GM12892 (cell line): ENCODE measurements at places on chromosomes 13 and 19.

- DNase-seq = peak; percentile 5
Observed at GRCh38 chr13:50713523-50714248, 129.8 kb downstream of the DLEU7 start.

DNA sequence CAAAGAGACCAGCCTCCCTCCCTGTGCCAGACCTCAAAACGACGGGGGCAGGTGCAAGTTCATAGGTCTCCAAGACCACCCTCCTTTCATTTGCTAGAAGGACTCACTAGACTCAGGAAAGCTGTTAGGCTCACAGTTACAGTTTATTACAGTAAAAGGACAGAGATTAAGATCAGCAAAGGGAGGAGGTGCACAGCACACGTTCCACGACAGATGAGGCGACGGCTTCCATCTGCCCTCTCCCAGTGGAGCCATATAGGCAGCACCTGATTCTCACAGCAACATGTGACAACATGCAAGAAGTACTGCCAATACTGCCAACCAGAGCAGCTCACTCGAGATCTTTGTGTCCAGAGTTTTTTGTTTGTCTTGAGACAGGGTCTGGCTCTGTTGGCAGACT is 9.4 kb upstream of the CEACAM19 start:
- no peak for DNase-seq

- DNase-seq = peak; percentile 22
Observed at GRCh38 chr19:28878862-28879566, 333.9 kb downstream of the UQCRFS1 start.

DNA sequence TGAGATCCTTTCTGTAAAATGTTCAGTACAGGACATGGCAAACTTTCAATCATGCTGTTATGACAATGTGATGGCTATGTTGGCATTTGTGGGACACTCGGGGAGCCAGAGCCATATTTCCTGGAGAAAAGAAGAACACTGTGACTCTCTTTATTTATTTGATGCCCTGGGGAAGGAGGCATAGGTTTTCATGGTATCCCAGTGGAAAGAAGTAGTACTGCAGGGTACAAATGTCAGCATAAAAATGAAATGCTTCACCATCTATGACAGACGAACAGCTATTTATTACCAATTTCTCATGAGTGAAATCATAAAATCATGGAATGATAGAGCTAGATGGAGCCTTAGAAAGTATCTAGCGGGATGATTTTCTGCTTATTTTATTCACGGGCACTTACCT is 217.1 kb downstream of the COL4A1 start:
- no peak for DNase-seq

GRCh38 chr19:36772311-36773222 is at the start of gene ZNF850:
ZNF850 (minus strand) TSS chr19:36772807; CDS start chr19:36762606, 10,201 bp downstream.
- peak; percentile 59 for DNase-seq
